ENCODE measurements at places on chromosomes 3 and 15.

DNA sequence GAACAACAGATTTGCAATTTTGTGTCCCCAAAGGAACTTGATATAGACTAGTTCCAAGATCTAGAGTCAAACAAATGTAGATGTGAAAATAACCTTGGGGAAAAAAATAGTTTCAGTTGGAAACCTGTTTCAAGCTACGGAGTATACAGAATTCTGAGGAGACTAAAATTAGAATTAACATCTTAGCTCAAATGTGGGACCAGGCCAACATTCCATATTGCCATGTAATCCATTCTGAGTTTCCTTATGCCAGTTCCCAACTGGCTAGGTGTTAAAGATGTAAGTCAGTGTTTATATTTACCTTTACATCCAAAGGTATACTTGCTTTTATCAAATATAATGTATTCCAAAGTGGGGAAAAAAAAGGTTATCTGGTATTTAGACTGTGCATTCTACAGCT is 76.3 kb downstream of the UBE3A start:
- no peak for DNase-seq

- no peak for DNase-seq
Measured at GRCh38 chr3:196990601-196991007, 22.0 kb upstream of the PIGZ start.

- peak; percentile 11 for DNase-seq
Measured at GRCh38 chr15:41233367-41233771, 2.3 kb downstream of the CHP1 start.

DNA sequence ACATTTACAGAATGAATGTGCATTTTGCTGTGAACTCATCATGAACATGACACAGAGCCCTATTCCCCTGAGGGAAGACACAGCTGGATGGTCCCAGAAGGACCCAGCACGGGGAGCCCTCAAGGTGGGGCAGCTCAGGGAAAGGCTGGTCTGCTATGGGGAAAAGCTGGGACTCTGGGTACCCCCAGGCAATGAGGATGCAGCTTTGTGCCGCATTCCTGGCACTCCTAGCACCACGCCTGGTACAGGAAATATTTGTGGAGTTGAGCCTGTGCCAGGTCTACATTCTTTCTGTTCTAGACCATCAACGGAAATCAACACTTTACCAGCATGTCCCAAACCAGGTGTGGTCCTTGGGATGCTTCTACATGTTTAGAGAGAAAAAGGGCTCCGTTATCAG is 74.0 kb downstream of the SRGAP3 start:
- DNase-seq, result no peak

- DNase-seq, result no peak
Measured at GRCh38 chr3:29426302-29427226, 145.7 kb downstream of the RBMS3 start.

DNA sequence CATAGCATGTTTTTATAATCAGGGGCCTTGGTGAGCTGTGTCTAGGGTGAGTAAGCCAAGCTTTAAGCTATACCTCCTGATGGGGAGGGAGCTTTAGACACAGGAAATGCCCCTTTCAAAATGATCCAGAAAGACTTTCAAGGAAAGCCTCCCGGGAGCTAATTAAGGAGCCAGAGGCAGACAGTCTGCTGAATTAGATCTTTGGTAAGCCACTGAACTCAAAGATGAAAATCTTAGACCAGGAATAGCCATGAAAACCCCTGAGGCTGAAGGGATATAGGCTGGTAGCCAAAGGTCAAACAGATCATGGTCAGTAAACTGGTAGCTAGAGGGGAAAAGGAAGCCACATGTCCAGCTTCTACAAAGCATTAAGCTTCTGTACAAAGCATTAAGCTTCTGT is 42.7 kb upstream of the GAP43 start:
- no peak for DNase-seq

- DNase-seq, result peak; percentile 22
Measured at GRCh38 chr15:101372149-101372577, 77.1 kb upstream of the SNRPA1 start.

DNA sequence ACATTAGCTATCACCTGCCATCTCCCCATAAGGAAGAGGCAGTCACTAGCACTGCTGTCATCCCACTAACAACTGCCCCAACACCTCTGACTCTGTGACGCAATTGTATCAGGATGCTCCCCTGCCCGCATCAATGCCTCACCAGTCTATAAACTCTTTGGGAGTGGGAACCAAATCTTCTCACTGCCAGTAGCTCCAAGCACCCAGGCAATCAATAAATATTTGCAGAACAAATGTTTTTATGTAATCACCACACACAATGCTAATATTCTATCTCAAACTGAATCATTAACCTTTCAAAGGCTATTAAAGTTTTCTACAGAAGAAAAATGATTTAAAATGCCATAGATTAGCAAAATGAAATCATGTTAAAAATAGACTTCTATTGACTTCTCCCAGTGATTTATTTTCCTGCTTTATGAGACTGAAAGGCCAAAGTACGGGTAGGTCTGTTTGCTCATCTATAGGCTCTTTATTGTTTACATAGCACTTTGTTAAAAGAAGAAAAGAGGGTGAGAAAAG is 131.3 kb downstream of the PLD1 start:
- DNase-seq, result no peak

DNA sequence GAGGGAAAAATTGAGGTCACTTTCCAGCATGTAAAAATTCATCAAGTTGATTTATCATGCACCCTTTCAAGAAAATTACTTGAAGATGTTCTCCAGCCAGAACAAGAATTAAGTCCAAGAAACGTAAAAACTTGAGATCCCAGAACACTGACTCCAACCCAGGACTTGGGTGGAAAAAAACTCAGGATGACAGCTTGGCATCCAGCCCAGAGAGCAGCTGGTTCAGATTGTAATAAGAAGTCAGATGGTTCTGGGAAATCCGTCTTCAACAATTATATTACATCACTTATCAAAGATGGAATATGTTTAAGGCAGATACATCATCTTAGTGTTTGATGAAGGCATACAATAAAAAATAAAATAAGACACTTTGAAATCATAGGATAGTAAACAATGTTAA is 23.0 kb upstream of the DNAJC13 start:
- DNase-seq, result no peak

GRCh38 chr3:169846458-169847193 is 23.1 kb downstream of the LRRC31 start:
- no peak for DNase-seq

DNA sequence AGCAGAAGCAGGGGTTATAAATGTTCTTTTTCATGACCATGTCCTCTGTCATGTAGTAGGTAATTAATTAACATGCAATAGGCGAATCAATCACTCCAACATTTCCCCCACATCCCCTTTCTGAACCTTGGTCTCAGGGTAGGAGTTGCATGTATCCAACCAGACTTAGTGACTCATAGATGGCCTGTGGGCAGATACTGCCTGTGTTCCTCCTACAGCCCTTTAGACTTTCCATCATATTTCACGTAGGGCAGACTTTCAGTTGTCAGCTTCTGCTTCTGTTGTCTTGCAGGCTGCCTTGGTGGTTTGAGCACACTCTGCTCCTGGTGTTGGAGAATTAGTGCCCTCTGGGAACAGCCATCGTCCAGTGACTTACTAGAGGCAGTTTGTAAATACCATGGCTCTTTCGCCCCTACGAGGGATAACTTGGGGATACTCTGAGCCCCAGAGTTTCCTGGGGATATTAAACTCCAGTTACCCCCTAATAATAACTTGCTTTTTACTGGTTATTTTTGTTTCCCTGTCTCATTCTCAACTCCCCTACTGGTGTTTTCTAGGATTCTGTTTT is 244.4 kb downstream of the EDEM1 start:
- DNase-seq, result no peak

GRCh38 chr3:162719684-162720341 is 1223.2 kb downstream of the OTOL1 start:
- no peak for DNase-seq

GRCh38 chr3:48564022-48564421 is 441 bp upstream of the UCN2 start:
- no peak for DNase-seq

GRCh38 chr15:69742361-69742760 is 289.7 kb downstream of the RPLP1 start:
- DNase-seq, result no peak

GRCh38 chr15:38127306-38127771 is 125.3 kb upstream of the SPRED1 start:
- no peak for DNase-seq

DNA sequence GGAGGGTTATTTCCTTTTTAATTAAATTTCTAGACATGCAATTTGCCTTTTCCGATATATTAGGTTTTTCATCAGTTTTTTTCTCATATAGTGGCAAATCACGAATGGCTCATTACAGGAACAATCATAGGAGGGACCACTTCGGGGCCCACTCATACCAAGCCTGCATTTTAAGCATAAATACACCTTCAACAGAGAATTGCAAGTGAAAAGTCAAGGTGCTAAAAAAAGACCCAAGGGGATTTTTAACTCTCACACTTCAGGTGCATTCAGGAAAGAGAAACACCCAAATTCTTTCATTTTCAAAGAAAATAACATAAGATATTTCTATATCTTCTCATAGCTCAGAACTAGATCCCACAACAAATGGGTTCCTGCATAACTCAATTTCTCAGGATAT is 979.6 kb upstream of the NR2F2 start:
- no peak for DNase-seq

GRCh38 chr15:35979608-35980007 is 433.6 kb upstream of the DPH6 start:
- no peak for DNase-seq

DNA sequence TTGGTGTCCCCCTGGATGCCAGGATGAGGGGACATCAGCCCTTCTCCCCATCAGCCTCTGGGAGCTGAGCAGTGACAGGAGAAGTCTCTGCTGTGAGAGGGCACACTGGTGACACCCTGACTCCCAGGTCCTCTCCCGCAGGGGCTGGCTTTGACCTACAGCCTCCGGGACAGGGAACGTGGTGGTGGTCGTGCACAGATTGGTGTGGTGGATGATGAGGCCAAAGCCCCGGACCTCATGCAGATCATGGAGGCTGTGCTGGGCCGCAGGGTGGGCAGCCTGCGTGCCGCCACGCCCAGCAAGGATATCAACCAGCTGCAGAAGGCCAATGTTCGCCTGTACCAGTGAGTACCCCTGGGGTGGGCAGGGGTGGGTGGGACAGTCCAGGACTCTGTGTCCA is 6.8 kb downstream of the VILL start:
- DNase-seq, result no peak

- DNase-seq, result no peak
Measured at GRCh38 chr15:69631978-69632377, 179.4 kb downstream of the RPLP1 start.

GRCh38 chr3:27721717-27722564 is at the start of gene EOMES:
TSS of gene EOMES (minus strand) at chr3:27722323. CDS start at chr3:27722294, 29 bp downstream.
- no peak for DNase-seq

- DNase-seq, result no peak
Measured at GRCh38 chr15:56772868-56773639, 39.7 kb upstream of the ZNF280D start.

- no peak for DNase-seq
Measured at GRCh38 chr15:51750186-51750585, 1.2 kb upstream of the TMOD2 start.

DNA sequence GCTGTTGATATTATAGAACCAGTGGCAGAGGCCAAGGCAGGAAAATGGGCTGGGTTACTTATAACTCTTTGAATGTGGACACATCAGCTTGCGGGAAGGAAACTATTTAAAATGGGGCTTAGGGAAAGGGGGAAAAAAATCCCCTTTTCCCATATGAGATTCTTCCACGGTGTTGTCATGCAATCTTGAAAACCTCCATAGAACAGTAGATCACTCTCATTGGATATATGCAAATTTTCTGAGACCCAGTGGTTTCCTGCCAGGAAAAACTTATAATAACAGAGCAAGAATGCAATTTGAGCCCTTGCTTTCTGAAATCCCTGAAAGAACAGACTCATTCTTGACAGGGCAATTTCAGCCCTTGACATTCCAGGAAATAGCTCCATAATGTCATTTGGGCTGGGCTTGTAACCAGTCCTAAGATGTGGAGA is 31.1 kb downstream of the TMEM212 start:
- peak; percentile 82 for DNase-seq

- no peak for DNase-seq
Measured at GRCh38 chr15:101578443-101578894, 73.7 kb downstream of the TM2D3 start.

GRCh38 chr3:169528289-169528688 is 135.2 kb downstream of the MECOM start:
- no peak for DNase-seq

DNA sequence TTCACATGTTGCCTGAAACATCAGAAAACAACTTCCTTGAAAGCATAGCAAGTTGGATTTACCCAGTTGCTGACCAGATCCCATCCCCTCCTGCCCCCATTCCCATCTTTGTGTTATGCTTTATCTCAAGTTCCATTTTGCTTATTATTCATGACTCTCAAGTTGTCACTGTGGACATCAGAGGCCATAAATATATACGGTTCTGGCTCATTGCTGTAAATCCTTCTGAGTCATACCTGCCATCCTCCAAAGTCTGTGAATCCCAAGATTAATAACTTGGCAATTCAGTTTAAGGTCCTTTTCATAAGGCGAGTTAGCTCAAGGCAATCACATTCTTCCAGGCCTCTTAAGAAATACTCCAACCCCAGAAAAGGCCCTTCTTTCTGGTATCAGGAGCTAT is 126.2 kb upstream of the C2CD4B start:
- DNase-seq, result no peak

DNA sequence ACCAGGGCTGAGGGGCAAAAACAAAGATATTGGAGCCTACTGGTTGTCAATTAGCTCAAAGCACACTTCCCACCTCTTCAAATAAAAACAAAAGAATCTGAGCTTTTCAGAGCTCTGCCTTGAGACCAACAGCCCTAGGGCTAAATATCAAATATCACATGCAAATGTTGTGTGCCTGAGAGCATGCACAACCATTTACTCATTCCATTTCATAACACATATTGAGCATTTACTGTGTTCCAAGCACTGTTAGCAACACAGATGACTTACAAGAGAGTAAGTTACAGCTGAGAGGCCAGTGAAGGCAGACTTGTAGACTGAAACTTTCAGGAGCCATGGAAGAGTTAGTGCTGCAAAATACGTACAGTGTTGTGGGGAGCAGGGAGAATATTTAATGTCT is 222.4 kb downstream of the CPNE4 start:
- DNase-seq, result no peak

- no peak for DNase-seq
Measured at GRCh38 chr3:135192929-135193328, 397.9 kb downstream of the EPHB1 start.

DNA sequence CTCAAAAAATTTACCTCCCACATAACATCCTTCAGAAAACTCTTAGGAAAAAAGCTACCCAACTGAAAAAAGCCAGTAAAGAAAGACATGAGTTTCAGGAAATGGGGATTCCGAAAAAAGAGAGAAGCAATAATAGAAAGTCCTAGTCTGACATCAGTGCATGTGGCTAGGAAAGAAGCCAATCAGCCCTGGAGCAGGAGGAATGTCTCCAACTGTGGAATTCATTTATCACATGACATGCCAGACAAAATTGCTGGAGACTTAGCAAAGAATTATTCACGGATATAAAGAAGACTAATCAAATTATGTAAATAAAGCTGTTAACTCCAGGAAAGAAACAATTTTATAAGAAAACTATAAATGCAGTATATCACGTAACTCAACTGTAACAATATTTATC is 258.9 kb upstream of the RARB start:
- no peak for DNase-seq
